Neural crest cell (in vitro differentiated cells): ENCODE measurements at places on chromosomes 16 and 17. TPM values are rescaled to one million over a fixed set of nuclear protein-coding genes. Genes with fewer than 3 reads are reported as not detected.
A peak's percentile ranks its signal among the peaks of the same experiment; 100 is the strongest.

DNA sequence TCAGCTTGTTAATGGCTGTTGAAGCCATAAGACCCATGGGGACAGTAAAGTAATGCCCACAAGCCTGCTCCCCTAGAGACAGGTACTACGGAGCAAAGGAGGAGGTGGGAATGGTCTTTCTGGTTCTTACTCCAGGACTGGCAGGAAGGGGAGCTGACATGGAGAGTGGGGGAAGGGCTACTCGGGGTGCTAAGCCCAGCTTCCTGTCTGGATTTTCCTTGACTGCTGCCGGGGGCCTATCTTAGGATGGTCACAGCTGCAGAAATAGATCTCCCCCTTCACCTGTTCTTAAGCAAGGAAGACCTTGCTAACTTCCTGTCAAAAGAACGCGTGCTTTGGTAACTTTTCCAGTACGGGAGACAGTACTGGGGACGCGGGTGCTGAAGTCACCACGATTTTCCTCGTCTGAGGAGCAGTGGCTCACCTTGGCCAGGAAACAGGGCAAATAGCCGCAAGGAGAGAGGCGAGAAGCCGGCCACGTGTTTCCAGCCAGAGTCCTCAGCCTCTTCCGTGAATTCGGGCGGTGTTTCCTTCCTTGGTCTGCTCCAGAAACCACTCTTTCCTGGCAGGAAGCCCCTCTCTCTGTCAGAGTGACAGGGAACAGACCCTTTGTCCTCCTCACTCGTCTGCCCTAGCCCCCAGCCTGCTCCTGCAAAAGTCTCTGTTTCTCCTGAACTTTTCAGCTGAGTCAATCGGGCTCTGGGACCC, 656 bp upstream of the PRR29 start:
- DNase-seq, result no peak

- DNase-seq, result no peak
Observed at GRCh38 chr16:78519896-78520295, 420.4 kb downstream of the WWOX start.

SLC5A11 gene
- total RNA-seq, result not detected in 2 replicates

DNA sequence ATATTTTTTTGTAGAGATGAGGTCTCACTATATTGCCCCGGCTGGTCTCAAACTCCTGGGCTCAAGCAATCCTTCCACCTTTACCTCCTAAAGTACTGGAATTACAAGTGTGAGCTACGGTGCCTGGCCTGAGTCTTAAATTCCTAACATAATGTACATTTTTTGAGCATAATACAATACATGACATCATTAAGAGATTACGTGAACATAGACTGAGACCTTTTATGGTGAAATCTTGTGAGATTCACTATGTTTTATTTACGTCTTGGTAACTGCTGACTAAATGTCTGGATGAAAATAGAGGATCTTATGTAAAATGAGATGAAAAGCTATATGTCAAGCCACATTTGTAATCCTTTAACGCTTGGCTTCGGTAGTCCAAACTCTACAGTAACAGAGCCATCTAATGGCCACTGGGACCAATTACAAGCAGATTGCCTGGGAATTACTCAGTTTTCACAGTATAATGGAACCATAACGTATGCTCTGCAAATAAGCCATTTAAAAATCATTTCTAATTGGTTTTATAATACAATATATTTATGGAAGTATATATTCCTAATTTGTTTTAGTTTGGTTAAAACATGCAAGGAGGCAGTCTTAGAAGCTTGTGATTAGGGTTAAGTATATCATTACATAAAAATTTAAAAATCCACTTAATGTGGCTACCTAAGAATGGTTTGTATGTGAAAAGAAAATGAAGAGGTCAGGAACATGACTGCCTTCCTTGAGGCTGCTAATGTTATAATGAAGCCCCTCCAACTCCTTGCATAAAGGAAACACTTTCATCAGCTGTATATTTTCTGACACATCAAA, 8.1 kb upstream of the EFCAB13 start:
- DNase-seq, result no peak

GRCh38 chr16:49556606-49557446, 183.2 kb downstream of the C16orf78 start:
- peak; percentile 34 for DNase-seq

POLR3K gene
- total RNA-seq, result 35.8 and 36.7 TPM in 2 replicates

ABCC12 gene
- total RNA-seq, result 0.07 and 0.30 TPM in 2 replicates

MRC2 gene
- 28.2 and 30.7 TPM in 2 replicates for total RNA-seq
